Hindlimb muscle (tissue), 1 donor: ENCODE measurements at places on chromosomes 13 and 19.

GRCh38 chr19:47322058-47322457, 9.9 kb upstream of the C5AR2 start:
- no peak for DNase-seq

GRCh38 chr19:2273356-2274184, 8.4 kb downstream of the PEAK3 start:
- peak; percentile 79 for DNase-seq

GRCh38 chr19:48752496-48753365, at the start of gene FUT1:
Gene FUT1 (minus strand): TSS chr19:48752641. CDS start chr19:48751281, 1,360 bp downstream.
- no peak for DNase-seq

GRCh38 chr13:114056205-114057013, 76.0 kb downstream of the RASA3 start:
- DNase-seq: no peak

DNA sequence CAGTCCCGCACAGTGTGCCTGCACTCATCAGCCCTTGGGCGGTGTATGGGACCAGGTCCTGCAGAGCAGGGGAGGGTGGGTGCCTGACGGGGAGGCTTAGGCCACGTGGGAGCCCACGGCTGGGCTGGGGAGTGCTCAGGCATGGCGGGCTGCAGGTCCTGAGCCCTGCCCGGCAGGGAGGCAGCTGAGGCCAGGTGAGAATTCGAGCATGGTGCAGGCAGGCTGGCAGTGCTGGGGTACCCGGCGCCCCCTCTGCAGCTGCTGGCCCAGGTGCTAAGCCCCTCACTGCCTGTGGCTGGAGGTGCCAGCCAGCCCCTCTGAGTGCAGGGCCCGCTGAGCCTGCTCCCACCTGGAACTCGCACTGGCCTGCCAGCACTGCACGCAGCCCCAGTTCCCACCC, 630.9 kb upstream of the PCDH20 start:
- no peak for DNase-seq

GRCh38 chr13:37665420-37665819, 66.9 kb upstream of the POSTN start:
- no peak for DNase-seq

DNA sequence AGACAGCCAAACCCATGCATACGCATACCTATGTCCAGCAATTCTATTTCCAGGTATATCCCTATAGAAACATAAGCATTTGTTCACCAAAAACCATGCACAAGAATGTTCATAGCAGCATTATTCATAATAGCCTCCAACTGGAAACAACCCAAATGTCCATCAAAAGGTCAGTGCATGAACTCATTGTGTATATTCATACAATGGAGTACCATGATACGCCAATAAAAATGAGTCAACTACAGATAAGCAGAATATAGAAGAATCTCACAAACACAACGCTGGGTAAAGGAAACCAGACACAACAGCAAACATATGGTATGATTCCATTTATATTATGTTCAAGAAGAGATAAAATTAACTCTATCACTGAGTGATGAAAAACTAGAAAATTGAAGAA, 23.8 kb downstream of the DEDD2 start:
- DNase-seq: no peak

GRCh38 chr13:42812316-42812715, 30.9 kb downstream of the FAM216B start:
- no peak for DNase-seq

GRCh38 chr13:110305001-110305400, 2.0 kb downstream of the COL4A1 start:
- no peak for DNase-seq
